ENCODE measurements at places on chromosomes 3 and 15.
A peak's percentile ranks its signal among the peaks of the same experiment; 100 is the strongest.

DNA sequence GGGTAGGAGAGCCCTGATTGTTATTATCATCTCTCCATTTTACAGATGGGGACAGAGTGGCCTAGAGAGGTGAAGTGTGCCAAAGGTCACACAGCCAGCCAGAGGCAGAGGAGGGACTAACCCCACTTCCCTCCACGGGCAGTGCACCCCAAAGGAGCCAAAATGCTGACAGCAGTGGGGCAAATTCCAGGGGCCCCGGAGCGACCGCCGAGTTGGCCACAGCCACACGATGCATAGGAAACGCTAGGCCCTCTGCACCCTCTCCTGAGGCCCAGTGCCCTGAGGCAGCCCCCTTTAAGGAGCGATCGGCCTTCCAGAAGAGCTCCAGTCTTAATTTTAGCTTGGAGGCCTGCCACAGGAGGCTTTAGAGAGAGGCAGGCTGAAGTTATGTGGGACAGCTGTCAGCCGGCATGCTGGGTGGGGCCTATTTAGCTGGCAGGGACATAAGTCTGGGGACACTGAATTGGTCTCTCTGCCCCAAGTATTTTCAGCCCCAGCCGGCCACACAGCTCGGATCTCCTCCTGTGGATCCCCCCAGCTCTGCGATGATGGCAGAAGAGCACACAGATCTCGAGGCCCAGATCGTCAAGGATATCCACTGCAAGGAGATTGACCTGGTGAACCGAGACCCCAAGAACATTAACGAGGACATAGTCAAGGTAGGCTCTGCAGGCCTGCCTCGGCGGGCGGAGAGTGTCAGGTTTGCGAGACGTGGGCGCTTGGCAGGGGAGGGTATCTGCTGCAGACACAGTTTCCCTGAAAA is at the start of gene CAV3:
Gene CAV3, plus strand, starts transcription at position 471 of the 763 bp plus-strand sequence. Its CDS starts 75 bp downstream, at position 546.
- DNase-seq, result no peak

DNA sequence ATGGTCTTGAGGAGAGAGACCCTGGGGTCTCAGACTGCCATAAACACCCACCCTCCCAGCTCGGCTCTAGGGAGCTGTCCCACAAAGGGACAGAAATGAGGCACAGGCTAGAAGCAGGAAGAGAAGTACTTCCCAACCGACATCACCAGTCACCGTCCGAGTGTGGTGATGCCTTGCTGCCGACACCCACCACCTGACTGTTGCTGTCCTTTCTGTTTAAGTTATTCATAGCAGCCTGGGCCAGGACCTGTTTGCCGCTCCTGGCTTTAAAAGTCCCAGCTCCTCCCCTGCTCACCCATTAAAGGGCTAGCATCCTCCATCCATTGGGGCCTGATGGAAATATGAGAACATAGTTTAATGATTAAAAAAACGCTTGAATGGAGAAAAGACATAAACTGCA is 13.2 kb upstream of the SPG11 start:
- no peak for DNase-seq

GRCh38 chr15:62558640-62559380 is 393.7 kb upstream of the C2CD4B start:
- DNase-seq, result peak; percentile 88

GRCh38 chr3:69367586-69367985 is 18.3 kb downstream of the FRMD4B start:
- no peak for DNase-seq

DNA sequence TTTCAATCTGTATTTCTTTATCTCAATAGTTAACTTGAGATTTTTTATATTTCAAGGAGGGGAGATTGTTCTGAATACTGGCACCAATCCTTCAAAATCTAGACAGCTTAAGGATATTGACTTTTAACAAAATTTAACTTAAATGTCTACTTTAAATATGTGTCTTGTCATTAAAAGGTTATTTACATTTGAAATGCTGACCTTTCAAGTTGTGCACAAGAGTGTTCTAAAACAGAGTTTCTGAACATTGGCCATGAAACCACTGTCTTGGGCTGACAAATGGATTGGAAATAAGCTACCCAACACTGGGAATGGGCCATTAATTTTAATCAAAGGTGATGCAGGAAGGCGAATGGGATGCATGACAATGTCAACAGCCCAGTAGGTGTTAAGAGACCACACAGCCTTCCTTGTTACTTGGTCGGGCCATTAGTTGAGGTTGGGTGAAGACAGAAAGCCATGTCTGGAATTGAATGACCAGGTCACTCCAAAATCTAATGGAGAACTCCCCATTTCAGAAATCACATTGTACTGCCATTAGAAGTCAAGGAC is 128.5 kb downstream of the CDIN1 start:
- DNase-seq, result no peak

- no peak for DNase-seq
Measured at GRCh38 chr3:23079976-23080375, 123.2 kb upstream of the UBE2E2 start.

GRCh38 chr3:72276806-72277205 is 491.9 kb upstream of the PROK2 start:
- no peak for DNase-seq

DNA sequence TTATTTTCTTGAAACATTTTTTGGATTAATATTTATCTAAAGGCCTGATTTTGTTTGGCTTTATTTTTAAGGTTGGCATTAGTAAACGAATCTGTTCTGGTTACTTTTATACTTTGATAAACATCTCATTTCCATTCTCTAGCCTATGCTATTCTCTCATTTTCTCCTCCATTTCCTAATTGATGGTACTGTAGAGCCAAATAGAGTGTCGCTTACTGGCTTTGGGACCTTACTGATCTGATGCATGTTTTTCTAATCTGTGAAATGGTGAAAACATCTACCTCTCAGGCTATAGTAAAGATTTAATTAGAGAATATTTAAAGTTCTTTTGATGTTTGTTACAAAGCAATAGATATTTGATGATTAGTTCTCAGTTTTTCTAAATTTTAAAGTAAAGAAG is 1.6 kb downstream of the LNP1 start:
- no peak for DNase-seq

DNA sequence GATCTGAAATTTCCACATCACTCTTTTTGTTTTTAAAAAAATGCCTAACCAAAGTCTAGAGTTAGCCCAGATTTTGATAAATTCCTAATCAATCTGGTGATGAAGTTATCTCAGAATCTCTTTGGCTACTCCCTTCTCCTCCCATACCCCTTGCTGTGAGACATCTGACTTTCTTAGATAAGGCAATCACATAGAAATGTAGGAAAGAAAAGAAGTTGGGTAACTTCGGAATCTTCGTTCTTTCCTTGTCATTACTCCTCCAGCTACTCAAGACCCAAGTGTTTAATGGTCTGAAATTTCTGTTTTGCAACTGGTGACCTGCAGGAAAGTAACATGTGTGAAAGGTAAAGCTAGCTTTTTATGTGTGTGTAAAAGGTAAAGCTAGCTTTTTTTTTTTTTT is 37.8 kb downstream of the MYL3 start:
- no peak for DNase-seq

DNA sequence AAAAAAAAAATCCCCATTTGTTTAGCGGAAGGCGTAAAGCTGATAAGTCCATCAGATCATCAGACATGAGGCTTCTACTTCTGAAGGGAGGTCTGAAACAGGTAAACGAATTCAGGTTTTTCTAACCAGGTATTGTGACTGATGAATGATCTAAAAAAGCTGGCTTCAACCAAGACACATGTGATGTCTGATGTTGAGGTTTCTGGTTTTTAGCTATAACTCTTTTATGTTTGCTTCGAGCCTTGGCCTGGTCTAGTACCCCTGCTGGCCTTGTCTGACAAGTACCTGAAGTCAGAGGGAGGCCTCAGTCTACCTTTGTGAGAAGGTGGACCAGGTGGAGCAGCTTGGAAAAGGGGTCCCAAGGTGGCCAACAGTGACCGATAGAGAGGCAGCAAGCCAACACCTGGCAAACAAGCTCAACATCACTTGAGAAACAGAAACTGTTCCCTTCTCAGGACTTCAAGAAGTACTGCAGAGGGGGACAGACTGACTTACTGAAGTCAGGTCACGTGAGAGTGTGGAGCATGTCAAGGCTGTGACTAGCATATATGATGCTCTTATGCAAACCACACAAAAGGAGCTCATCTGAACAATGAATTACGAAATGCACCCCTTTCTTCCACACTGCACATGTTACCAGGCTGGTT is 33.0 kb upstream of the CA12 start:
- DNase-seq, result no peak

GRCh38 chr3:129054605-129055104 is 5.9 kb upstream of the GP9 start:
- DNase-seq, result no peak

GRCh38 chr3:110851736-110852135 is 219.9 kb upstream of the NECTIN3 start:
- DNase-seq, result no peak

DNA sequence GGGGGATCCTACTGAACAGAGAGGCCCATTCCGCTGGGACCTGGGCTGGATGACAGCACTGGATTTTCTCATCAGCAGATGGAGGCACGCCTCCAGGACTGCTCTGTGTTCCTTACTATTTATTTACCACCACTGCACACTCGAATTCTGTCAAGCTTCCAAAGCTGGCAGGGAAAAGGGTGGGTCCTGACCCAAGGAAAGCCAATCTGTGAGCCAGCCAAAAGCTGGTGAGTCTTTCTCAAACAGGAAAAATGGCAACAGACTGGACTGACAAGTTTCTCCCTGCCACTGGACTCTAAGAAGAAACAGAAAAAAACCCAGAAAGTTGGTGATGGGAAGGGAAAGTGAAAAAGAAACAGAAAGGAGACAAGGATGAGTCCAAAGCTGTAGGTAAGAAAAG is 37.8 kb downstream of the CD47 start:
- DNase-seq, result no peak

DNA sequence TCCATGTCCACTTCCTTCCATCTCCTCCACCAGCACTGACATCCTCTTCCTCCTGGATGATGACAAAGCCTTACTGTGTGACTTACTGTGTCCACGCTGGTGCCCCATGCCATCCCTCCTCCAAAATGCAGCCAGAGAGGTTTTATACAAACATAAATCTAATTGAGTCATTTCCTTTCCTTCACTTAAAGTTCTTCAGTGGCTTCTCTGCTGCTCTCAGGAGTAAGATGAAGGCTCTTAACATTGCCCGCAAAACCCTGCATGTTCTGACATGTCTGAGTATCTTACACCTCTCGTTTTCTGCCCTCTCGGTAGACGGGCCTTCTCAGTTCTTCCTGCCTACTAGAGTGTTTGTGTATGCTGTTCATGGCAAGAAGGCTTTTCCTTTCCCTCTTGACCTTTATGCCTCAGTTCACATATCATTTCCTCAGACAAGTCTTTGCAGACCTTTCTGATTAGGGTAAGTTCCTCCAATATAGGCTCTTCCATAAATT is 175.5 kb downstream of the CFAP20DC start:
- DNase-seq, result peak; percentile 21

- DNase-seq, result no peak
Measured at GRCh38 chr3:169676925-169677537, 13.5 kb upstream of the MECOM start.

DNA sequence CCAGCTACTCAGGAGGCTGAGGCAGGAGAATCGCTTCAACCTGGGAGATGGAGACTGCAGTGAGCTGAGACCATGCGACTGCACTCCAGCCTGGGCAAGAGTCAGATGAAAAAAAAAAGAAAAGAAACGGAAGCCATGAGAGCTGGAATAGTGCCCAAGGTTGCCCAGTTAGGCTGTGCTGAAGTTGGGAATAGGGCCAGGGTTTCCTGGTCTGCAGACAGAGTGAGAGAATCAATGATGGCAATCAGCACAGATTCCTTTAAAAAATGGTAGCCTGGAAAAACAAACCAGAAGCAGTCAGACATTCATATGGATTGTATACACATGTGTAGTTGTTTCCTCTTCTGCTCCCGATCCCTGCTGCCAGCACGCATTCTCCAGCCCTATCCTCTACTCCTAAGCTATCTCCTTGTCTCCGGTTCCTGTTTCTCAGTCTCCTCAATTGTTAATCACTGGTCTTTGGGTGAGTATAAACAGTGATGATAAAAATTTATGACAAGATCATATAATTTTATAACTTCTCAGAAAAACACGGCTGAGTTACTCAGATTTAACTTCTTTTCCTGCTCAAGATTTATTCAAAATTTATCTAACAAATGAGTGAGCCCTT is 316.2 kb upstream of the UMPS start:
- DNase-seq, result no peak

GRCh38 chr3:185926445-185926844 is 11.4 kb downstream of the TRA2B start:
- no peak for DNase-seq

GRCh38 chr15:41917767-41918430 is 24.0 kb upstream of the SPTBN5 start:
- peak; percentile 71 for DNase-seq

DNA sequence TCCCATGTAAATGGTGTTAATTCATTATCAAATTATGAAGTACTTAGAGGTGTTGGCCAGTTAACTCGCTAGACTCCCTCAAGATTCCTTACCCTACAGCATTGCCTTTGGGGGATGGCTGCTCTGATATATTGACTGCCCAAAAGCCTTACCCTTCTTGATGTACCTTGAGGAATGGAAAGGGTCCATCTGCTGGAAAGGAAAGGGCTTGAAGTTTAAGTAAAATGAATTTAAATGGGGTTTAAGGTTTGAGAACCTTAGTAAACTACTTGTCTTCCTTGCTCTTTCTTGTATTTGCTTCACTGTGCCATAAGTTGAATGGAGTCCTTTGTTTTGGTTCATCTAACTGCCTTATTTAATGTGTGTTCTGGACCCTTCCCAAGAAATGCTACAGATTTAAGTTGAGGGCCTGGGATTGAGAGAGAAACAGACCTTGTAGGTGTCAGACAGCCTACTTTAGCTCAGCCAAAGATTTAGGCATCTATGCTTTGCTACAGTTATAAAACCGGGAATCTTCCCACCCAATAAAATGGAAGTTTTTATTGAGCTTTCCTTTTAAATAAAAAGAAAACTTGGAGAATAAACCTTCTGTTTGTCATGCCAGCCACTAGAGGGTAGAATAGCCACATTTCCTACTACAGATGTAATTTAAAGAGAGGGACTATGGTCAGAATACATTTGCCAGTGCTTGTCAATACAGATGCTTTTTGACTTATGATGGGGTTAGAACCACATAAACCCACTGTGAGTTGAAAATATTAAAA is 25.3 kb downstream of the CMSS1 start:
- peak; percentile 70 for DNase-seq

- peak; percentile 22 for DNase-seq
Measured at GRCh38 chr3:137035631-137036030, 77.8 kb downstream of the IL20RB start.

- no peak for DNase-seq
Measured at GRCh38 chr3:61356685-61357084, 105.4 kb upstream of the FHIT start.

Measured in fibroblast of mammary gland (primary cell).